Calu3 (cell line): ENCODE measurements at places on chromosomes 5 and 9. TPM values are rescaled to one million over a fixed set of nuclear protein-coding genes. Genes with fewer than 3 reads are reported as not detected.

- no peak for DNase-seq
Observed at GRCh38 chr5:1464096-1464446, 18.8 kb upstream of the SLC6A3 start.

DNA sequence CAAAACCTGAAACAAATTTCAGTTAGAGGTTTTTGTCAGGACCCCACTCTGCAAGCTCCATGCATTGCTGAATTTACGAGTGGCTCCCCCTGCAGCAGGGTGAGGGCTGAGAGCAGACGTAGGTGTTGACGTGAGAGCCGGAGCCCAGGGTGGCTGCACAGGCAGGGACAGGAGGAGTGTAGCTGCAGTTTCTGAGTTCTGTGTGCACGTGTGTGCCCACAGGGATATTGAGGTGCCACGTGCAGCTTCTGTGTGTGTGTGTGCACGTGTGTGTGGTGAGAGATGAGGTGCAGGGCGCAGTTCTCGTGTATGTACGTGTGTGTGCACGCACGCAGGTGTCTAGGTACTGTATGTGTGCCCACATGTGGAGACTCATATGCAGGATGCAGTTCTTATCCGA, 14.6 kb downstream of the PLEKHG4B start:
- no peak for DNase-seq

DNA sequence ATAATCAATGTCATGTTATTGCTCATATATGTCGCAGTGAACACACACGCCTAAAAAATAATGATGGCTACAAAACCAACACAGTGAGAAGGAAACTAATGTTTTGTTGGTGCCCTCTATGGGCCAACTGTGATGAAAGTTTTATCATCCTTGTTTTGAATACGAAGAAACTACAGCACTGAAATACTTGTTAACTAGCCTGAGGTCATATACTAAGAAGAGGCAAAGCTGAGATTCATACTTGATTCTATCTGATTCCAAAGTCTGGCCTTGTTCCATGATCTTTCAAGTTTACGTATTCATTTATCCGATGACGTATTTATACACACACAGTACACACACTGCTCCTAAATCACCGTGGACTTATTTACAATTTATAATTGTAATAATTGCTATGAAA, 16.1 kb upstream of the DRD1 start:
- DNase-seq, result no peak

- DNase-seq, result no peak
Observed at GRCh38 chr9:91150998-91151717, 210.6 kb downstream of the AUH start.

Gene GRIN3A
- total RNA-seq, result not detected in 2 replicates

GRCh38 chr9:79570448-79571308, 1.1 kb upstream of the TLE4 start:
- no peak for DNase-seq

DNA sequence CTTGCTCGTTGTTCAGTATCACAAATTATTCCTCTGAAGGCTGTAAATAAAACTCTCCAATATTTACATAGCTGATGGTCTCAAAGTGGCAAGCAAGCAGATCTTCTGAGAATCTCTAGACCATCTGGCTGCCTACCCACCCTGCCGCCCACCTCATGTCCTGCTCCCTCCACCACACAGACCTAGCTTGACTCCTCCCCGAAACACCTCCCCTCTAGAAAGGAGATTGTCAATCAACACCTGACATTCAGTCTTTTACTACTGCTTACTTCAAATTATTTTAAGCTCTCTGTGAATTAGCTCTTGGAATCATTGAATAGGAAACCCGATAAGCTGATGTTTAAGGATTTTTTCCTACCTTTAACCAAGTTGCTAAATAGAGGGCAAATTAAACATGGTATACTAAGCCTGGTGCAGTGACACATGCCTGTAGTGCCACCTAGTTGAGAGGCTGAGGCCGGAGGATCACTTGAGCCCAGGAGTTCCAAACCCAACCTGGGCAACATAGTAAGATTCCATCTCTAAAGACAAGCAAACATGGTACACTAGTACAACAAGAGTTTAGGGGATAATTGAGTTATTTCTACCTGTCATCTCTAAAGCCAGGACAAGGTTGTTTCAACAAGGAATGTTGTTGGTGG, 10.9 kb upstream of the SOWAHA start:
- no peak for DNase-seq

Gene LCP2
- not detected in 2 replicates for total RNA-seq

DNA sequence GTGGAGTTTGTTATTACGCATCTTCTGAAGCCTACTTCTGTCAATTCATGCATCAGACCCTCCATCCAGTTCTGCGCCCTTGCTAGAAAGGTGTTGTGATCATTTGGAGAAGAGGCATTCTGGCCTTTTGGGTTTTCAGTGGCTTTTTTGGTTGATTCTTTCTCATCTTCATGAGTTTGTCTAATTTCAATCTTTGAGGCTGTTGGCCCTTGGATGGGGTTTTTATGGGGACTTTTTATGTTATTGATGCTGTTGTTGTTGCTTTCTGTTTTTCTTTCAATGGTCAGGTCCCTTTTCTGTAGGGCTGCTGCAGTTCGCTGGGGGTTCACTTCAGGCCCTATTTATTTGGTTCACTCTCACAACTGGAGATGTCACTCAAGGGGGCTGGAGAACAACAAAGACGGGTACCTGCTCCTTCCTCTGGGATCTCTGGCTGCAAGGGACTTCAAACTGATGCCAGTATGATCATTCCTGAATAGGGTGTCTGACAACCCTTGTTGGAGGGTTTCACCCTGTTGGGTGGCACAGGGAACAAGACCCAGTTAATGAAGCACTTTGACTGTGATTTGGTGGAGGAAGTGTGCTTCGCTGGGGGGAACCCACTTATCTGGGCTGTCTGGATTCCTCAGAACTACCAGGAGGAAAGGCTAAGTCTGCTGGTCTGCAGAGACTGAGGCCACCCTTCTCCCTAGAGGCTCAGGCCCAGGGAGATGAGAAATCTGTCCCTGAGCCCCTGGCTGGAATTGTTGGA, 226.7 kb upstream of the PTGER4 start:
- no peak for DNase-seq

Gene TXNDC8
- not detected in 2 replicates for total RNA-seq

Gene ALAD
- 20.6 and 24.1 TPM in 2 replicates for total RNA-seq

DNA sequence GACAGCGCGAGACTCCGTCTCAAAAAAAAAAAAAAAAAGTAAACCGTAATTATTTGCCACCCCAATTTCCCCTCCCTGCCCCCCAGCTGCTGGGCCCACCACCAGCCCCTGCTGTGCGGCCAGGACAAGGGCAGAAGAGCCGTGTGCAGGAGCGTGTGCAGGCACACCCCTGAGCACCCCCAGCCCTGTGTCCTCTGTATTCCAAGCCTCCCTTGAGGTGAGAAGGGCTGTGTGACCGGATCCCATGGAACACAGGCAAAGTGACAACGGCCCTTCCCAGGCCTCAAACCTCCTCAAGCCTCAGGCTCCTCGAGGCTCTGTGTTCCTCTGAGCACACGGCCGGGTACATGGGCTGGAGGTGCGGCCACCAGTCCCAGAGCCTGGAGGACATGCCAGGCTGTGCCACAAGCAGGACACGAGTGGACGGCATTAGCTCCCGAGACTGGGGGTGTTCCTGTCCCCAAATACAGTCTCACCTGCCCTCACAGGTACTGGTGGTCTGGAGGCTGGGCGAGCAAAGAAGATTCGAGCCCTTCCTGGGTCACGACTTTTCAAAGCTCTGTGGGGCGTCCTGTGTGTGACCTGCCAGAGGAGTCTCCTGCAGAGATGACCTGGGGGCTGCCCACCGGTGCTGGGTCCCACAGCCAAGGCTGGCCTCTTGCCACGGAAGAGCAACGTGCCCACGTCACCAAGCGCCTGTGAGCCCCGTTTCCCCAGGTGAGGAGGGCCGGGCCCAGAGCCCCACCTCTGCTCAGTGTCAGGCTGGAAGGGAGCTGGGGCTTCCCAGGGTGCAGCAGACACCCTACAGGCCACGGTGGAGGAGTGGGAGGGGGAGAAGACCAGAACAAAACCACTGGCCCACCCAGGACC, 47.1 kb upstream of the SIMC1 start:
- DNase-seq, result no peak

Gene PPP3R2
- total RNA-seq, result not detected in 2 replicates

- no peak for DNase-seq
Observed at GRCh38 chr5:150245111-150245789, 44.3 kb downstream of the CAMK2A start.

DNA sequence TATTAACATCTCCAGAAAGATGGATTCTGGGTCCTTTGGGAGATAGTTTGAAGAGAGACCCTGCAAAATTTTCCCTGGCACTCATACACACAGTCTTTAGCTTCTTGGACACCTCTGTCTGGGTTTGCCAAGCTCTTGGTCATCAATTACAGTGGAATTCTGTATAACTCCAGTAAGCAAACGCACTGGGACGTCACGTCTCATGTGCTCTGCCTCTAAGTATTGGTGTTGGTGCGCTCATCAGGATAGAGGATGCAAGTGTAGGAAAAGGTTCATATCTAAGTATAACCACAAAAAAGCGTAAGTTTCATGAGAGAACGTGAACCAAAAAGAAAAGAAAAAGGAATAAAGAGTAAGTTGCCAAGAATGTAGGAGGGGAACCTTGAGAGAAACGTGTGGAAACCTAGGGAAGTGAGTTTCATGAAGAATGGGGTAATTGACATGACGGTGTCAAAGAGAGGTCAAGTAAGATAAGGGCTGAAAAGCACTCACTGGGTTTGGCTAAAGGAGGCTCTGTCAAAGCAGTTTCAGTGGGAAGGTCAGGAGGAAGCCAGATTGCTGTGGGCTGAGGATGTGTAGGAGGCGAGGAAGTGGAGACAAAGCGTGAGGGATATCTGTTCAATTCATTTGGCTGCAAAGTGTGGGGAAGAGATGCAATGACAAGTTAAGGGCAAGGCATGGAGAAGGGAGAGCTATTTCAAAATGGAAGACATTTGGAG, 92.7 kb downstream of the RAD23B start:
- DNase-seq, result no peak

- DNase-seq, result no peak
Observed at GRCh38 chr5:72693546-72694205, 122.8 kb upstream of the TNPO1 start.

Gene C8G
- total RNA-seq, result 3.9 and 4.0 TPM in 2 replicates

Gene DMRTA1
- total RNA-seq, result 2.8 and 2.9 TPM in 2 replicates

Gene WDR38
- total RNA-seq, result not detected in 2 replicates

- no peak for DNase-seq
Observed at GRCh38 chr5:126938466-126938865, 91.9 kb downstream of the MARCHF3 start.

GRCh38 chr9:5876026-5876425, 14.7 kb upstream of the MLANA start:
- no peak for DNase-seq

Gene CNTFR
- total RNA-seq, result 0.44 TPM in 1 of 2 replicates, not detected in the other

- no peak for DNase-seq
Observed at GRCh38 chr9:99058964-99059921, 45.7 kb upstream of the TGFBR1 start.

Gene SMIM33
- not detected in 2 replicates for total RNA-seq

GRCh38 chr9:19931098-19931890, 142.5 kb upstream of the SLC24A2 start:
- DNase-seq, result no peak

- DNase-seq, result no peak
Observed at GRCh38 chr9:91516777-91517176, 93.1 kb upstream of the NFIL3 start.

DNA sequence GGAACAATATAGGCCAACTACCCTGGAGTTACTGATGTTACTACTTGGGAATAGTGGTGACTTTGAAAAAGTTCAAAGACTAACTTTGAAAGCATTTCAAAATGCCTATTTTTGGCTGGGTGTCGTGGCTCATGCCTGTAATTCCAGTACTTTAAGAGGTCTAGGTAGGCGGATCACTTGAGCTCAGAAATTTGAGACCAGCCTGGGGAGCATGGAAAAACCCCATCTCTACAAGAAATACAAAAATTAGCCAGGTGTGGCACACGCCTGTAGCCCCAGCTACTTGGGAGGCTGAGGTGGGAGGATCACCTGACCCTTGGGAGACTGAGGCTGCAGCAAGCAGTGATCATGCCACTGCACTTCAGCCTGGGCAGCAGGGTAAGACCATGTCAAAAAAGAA, 105.3 kb downstream of the ARRDC3 start:
- DNase-seq, result no peak

GRCh38 chr9:23551311-23551721, 274.7 kb downstream of the ELAVL2 start:
- no peak for DNase-seq

Gene SPATA9
- total RNA-seq, result 0.44 TPM in 1 of 2 replicates, not detected in the other

GRCh38 chr9:30928045-30928444, 1456.4 kb upstream of the ACO1 start:
- DNase-seq, result no peak

Gene MARVELD2
- 40.9 and 46.0 TPM in 2 replicates for total RNA-seq

Gene TRIM36
- total RNA-seq, result 4.4 and 5.4 TPM in 2 replicates

- peak; percentile 62 for DNase-seq
Observed at GRCh38 chr9:16337322-16338029, 533.0 kb downstream of the BNC2 start.

Gene ZNF658
- total RNA-seq, result 2.5 and 3.1 TPM in 2 replicates

- DNase-seq, result no peak
Observed at GRCh38 chr5:107063511-107063910, 607.2 kb downstream of the EFNA5 start.

Gene CLTB
- 104 and 116 TPM in 2 replicates for total RNA-seq

Gene NRG2
- total RNA-seq, result 1.4 and 3.1 TPM in 2 replicates

- DNase-seq, result no peak
Observed at GRCh38 chr9:77765781-77766259, 117.7 kb upstream of the GNA14 start.

Gene HTR1A
- total RNA-seq, result not detected in 2 replicates
